ENCODE measurements at places on chromosomes 16 and 17.
A peak's percentile ranks its signal among the peaks of the same experiment; 100 is the strongest.

DNA sequence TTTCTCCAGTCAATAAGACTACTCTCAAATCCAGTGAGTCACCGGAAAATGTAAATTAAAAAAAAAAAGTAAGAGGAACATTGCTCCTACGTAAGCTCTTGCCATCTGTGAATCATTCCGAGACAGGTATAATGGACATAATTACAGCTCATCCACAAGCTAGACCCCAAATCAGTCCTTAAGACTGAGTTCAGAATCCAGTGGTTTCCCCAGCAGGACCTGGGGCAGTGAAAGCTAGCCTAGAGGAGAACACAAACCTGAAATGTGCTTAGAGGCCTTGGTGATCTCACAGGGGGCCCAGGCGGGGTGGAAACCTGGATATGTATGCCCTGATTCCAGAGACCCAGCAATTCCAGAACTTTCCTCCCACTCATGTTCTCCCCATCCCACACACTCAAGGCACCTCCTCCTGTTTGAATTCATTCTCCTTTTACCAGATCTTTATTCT lies 132.0 kb downstream of the COPRS start:
- peak; percentile 82 for DNase-seq

GRCh38 chr16:19485611-19486010 lies 36.3 kb downstream of the GDE1 start:
- DNase-seq: no peak

DNA sequence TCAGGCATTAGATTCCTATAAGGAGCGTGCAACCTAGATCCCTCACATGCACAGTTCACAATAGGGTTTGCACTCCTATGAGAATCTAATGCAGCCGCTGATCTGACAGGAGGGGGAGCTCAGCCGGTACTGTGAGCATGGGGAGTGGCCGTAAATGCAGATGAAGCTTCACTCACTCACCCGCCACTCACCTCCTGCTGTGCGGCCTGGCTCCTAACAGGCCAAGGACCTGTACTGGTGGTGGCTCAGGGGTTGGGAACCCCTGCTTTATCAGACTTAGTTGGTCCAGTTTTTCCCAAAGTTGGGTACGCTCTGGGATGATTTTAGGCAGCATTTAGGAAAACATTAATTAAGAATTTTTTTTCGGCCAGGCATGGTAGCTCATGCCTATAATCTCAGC lies 103.8 kb downstream of the MARF1 start:
- no peak for DNase-seq

DNA sequence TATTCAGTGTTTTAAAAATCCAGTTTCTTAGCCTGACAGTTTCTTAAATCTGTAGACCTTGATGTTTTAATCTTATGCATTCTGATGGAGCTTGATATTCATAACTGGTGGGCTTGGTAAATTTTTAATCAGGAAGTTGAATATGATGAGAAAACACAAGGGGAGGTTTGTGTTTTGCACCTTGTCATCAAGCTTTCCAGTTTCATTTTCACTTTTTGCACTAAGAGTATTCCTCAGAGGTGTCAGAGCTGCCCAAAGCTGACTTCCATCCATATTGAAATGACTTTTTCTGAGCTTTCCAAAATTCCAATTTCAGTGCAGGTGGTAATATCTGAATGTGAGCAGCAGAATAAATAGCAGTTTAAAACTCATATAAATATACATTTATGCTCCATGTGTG lies 555.0 kb upstream of the RBFOX1 start:
- DNase-seq: no peak

- no peak for DNase-seq
Measured at GRCh38 chr16:13970708-13971422, 50.9 kb downstream of the ERCC4 start.

DNA sequence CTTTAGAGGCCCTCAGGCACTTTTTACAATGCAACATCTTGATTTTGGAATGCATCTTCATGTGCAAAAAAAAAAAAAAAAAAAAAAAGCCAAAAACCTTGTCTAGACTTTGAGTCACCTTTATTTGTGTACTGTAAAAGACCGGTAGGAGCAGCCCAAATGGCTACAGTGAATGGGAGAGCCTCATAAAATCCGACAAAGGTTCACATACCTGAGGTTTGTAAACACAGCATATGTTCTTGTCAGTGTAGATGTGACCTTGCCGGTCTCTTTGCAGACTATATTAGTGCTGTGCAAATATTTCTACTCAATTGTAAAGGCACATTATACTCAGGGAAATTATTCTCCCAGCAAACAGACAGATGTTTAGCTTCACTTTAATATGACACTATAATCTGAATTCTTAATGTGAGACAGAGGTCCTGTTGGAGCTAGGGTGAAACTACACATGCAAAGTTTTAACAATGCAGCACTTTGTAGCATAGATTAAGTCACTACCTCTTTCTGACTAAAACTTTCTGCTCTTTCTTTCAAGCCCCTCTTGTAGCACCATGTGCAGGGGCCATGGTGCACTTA lies 211.3 kb downstream of the CA10 start:
- DNase-seq: no peak

GRCh38 chr16:84048270-84048669 lies 5.7 kb upstream of the SLC38A8 start:
- no peak for DNase-seq

GRCh38 chr16:56841659-56842058 lies 23.3 kb upstream of the SLC12A3 start:
- no peak for DNase-seq

GRCh38 chr16:25012525-25012991 lies 2.6 kb downstream of the ARHGAP17 start:
- DNase-seq: peak; percentile 85

GRCh38 chr17:40068129-40068581 lies 5.4 kb downstream of the THRA start:
- DNase-seq: no peak

GRCh38 chr17:50939795-50940684 lies 73.9 kb upstream of the TOB1 start:
- no peak for DNase-seq

DNA sequence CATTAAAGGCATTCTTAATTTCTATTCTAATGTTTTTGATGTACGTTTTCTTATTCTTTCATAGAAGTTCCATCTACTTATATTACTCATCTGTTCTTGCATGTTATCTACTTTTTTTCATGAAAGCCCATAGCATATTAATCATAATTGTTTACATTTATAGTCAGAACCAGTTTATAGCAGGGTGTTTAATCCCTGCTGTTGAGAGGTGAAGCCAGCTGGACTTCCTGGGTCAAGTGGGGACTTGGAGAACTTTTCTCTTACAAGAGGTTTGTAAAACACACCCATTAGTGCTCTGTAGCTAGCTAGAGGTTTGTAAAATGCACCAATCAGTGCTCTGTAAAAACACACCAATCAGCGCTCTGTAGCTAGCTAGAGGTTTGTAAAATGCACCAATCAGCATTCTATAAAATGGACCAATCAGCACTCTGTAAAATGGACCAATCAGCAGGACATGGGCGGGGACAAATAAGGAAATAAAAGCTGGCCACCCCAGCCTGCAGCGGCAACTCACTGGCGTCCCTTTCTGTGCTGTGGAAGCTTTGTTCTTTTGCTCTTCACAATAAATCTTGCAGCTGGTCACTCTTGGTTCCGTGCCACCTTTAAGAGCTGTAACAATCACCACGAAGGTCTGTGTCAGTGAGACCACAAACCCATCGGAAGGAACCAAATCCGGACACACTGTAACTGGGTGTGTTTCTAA lies 120.6 kb downstream of the TANC2 start:
- peak; percentile 27 for DNase-seq

- no peak for DNase-seq
Measured at GRCh38 chr16:12403746-12404658, 399.7 kb downstream of the CPPED1 start.

- DNase-seq: peak; percentile 100
Measured at GRCh38 chr17:76716146-76716838, 5.5 kb upstream of the MXRA7 start.

DNA sequence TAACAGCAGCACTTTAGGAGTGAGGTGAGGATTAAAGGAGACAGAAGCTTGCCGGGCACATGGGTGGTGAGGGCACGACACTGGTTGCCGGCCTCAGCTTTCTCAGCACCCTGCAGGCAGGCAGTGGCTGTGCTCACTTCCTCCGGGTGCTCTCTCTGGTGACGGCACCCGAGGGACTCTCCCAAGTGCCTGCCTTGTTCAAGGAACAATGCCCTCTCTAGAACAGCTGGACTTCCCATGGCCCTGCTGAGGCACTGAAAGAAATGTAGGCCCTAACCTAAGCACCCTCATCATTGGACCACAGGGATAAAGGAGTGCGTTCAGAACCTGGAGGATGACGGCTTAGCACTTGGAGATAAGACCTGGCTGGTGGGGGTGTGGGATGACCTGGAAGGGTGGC lies 72.7 kb downstream of the N4BP1 start:
- no peak for DNase-seq

DNA sequence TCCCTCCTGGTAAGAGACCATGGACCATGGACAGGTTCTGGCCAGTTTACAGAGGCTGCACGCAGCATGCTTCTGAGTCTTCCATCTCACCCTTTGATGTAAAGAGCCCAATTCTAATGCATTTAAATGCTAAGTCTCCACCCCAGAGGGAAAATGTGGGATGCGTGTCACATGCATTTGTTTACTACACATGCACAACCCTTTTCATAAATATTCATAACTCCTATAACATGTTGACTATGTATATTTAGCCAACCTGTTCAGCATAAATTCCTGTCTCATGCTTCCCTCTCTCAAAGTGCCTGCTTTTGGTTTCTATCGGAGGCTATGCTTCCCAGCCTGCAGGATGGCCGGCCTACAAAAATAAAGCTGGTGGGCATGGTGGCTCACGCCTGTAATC lies 260.3 kb downstream of the STX8 start:
- no peak for DNase-seq

DNA sequence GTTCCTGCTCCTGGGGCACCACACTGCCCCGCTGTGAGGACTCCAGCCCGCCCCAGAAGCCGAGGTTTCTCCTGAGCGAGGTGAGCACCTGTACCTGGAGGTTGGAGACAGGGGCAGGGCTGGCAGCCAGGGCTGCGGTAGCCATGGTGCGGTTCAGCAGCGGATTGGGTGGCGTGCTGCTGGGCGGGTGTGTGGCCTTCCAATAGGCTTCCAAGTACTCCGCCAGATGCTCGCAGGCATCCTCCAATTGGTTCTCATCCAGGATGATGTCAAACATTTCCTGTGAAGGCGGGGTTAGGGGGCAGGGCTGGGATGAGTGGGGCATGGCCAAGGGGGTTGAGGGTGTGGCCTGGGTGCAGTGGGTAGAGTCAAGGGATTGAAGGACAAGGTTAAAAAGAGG lies 11.3 kb upstream of the ARL5C start:
- no peak for DNase-seq

GRCh38 chr16:10070591-10070990 lies 111.6 kb downstream of the GRIN2A start:
- DNase-seq: no peak

GRCh38 chr16:69709456-69710084 lies 16.8 kb downstream of the NQO1 start:
- DNase-seq: peak; percentile 70

GRCh38 chr17:81210868-81211267 lies 11.9 kb downstream of the CEP131 start:
- peak; percentile 47 for DNase-seq

- peak; percentile 51 for DNase-seq
Measured at GRCh38 chr16:66070140-66070917, 296.2 kb upstream of the CDH5 start.

- DNase-seq: no peak
Measured at GRCh38 chr17:72185564-72185963, 64.7 kb downstream of the SOX9 start.

- DNase-seq: no peak
Measured at GRCh38 chr16:65218348-65218747, 96.5 kb upstream of the CDH11 start.

DNA sequence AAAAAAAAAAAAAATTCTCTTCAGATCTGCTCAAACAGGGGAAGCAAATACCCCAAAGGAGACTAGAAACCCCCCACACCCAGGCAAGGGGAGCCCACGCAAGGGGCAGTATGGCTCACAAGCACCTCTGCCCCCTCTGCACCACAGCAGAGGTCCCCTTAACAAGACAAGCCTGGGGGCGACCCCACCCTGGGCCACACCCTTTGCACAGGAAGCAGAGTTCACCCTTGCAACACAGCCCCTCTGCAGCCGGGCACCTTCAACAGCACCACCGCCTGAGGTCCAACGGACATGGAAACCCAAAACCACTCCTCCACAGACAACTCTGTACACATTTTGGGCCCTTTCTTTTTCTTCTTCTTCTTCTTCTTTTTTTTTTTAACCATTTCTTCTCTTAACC lies 12.8 kb downstream of the AXIN1 start:
- no peak for DNase-seq

GRCh38 chr16:27240948-27241531 lies 27.5 kb downstream of the NSMCE1 start:
- peak; percentile 52 for DNase-seq

All from amniotic epithelial cell (primary cell).